Urothelium cell line (cell line): ENCODE measurements at places on chromosomes 11 and 22.

- no peak for DNase-seq
These were observed 79.5 kb upstream of the SPON1 start for GRCh38 chr11:13883042-13883441.

DNA sequence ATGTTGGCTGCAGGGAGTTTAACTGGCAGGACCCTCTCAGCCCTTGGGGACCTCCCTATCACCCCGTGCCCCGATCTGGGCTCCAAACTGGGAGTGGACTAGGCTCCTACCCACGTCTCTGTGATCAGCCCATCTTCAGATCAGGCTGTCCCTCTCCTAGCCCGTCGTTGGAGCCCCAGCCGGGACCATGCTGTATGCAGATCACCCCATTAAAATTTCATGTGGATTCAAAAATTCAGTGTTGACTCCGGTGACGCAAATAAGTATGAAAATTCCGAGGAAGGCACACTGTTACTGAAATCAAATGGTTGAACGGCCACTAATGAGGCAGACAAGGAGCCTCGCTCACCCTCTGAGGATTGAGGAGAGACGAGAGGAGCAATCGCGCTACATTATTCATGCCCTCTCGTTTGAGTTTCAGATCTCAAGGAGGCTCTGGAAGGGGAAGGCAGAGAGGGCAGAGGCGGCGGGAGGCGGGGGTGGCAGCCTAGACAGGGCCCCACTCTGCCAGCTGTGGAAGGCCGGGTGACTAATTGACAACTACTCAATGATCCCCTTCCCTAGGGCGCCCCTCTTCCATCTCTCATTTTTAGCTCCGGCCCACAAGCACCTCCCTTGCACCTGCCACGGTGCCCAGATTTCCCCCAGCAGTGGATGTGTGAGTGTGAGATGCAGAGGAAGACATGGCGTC, 255.4 kb downstream of the MIAT start:
- DNase-seq: no peak

DNA sequence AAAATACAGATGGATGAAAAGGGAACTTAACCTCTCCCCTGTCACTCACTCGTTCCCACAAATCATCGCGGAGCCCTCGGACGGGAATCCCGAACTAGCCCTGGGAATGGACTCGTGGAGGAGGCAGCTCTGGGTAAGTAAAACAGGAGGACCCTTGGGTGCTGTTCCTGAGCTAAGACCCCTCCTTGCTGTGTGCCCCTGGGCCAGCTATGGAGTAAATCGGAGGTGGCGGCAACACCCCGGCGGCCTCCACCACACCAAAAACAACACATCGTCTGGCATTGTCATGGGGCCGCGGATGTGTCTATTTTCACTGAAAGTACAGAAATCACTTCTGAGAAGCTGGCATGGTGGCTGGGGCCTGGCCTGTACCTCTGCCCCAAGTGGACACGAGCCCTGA, 12.1 kb downstream of the CPT1A start:
- no peak for DNase-seq

DNA sequence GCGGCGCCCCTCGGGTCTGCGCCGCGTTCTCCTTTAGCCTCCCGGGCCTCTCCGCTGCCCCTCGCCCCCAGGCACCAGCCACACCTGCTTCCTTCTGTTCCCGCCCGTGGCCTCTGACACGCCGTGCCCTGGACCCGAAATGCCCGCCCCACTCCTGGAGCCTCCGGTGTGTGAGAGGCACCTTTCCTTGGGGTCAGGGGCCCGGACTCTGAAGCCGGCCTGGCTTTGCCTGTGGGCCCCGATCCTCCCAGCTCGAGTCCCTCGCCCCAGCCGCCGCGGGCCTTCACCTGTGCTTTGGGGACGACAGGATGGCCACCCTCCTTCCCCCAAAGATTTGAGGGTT, 661 bp upstream of the CDPF1 start:
- DNase-seq: no peak

DNA sequence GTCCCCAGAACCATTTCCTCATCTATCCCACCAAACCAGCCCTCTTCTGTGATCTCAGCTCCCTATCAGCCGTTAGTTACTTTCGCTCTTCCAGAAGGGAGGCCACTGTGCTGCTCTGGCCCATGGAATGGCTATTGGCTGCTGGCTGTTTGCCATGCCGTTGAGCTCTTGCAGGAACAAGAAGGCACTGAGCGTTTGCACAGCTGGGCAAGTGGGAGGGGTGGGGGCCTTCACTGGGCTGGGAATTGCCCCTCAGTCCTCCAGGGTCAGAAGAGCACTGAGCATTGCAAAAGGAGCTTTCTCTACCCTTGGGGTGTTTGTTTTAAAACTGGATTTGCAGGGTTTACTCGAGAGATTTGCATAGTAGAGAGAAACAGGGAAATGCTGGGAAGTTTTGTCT, 129.0 kb upstream of the PARVA start:
- peak; percentile 29 for DNase-seq

DNA sequence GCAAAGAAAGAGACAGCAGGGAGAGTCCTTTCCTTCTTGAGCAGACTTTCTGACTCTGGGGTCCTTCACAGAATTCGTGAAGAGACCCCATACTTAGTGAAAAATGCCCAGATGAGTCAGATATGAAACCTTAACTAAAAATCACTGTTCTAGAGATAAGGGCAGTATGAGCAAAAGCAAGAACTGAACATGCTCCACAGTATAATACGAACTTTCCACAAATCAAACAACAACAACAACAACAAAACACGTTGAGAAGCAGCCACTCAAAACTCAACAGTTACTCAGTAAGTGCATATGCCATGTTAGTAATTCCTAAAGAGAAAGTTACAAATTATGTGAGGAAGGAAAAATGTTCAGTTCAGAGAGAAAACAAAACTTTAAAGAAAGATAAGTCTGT, 44.3 kb downstream of the PITPNB start:
- no peak for DNase-seq

GRCh38 chr11:4441515-4441914, 7.6 kb upstream of the OR52K2 start:
- no peak for DNase-seq

- no peak for DNase-seq
These were observed 118.2 kb downstream of the FAR1 start for GRCh38 chr11:13786688-13787087.

- no peak for DNase-seq
These were observed 256.1 kb upstream of the SYN3 start for GRCh38 chr22:33314316-33314715.

- no peak for DNase-seq
These were observed 20.6 kb upstream of the SYT7 start for GRCh38 chr11:61601512-61601911.

- peak; percentile 96 for DNase-seq
These were observed 344.7 kb downstream of the MN1 start for GRCh38 chr22:27456696-27457503.

DNA sequence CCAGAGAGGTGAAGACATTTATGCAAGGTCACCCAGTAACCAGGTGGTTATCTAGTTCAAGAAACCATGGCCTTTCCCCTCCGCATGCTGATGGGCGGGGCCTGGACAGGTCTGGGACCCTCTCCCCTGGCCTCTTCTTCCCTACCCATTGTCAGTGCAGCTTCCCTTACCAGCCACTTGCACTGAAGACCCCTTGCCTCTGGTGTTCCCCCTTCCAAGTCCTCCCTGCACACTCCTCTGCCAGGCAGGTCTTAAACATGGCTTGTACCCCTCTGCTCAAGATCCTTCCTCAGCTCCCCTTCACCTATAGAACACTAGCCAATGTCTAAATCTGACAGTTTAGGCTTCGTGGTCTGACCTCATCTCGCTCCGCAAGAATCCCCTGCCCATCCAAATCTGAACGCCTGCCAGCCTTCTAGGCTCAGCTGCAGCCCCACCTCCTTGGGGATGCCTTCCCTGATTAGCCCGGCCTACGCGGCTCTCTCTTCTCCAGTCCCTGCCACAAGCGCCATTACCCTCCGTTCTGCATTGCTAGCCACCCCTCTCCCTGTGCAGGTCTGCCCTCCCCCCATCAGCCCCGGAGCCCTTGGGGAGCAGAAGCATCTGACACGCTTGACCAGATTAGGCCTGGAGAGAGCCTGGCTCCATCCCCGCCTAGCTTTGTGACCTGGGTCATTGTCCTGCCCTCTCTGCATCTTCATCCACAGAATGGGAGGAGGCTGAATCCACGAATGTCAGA, 213.8 kb downstream of the DSCAML1 start:
- DNase-seq: no peak

- no peak for DNase-seq
These were observed 88.7 kb upstream of the TIMP3 start for GRCh38 chr22:32712644-32713355.

DNA sequence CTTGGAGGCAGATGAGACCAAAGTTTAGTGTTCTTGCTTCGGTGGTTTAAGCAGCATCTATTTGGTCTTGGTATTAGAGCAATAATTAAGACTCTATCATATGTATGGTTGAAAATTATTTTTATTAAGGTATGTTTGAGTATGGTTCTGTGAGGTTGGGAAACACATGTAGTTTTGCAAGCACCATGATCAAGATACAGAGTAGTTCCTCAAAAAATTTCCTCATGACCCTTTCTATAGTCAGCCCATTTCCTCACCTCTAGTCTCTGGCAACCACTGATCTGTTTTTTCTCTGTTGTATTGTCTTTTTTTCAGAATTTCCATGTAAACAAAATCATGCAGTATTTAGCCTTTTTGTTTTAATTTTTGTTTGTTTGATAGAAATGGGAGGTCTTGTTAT, 18.4 kb downstream of the MTMR3 start:
- DNase-seq: no peak

- DNase-seq: peak; percentile 11
These were observed 252.7 kb downstream of the TMEM135 start for GRCh38 chr11:87290304-87290922.

DNA sequence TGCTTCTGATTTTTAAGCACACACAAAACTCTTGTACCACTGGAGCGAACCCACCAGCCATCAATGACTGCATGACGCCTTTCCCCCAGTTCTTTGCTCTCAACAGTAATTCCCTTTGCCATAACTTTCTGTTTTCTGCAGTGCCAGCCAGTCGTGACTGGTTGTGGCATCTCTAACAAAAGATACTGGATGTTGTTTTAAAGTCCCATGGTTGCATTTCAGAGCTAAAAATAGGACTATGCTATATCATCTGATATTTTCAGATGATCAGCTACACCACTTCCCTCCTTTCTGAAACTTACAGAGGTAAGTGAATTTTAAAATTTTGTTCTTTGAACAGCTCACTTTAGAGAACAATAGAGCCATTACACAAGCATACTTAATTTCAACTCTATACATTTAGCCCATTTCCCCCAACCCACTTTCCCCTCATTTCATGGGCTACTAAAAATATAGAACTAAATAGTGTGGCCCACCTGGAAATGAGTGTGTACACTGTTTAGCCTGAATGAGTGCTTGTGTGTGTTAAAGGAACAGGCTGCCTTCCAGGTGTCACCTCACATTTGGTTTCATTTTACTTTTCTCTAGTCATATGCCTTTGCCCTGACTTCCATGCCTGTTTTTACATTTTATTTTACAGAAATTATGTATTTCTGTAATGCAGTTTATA, 136.9 kb upstream of the ZC3H12C start:
- no peak for DNase-seq

- no peak for DNase-seq
These were observed 117.4 kb upstream of the TMEM45B start for GRCh38 chr11:129698212-129698611.

DNA sequence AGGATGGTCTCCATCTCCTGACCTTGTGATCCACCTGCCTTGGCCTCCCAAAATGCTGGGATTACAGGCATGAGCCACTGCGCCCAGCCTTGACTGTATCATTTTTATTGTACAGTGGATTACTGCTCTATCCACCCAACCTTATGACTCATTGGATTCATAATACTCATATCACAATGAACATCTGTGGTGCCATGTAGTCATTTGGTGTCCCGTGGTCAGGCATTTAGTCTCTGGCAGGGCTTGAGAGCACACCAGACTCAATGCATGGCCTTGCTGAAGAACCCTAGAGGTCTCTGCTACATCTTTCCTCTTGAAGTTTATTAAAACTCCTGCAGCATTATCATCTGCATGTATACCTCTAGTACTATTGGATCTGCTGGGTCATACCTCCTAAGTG, 98.0 kb upstream of the LDLRAD3 start:
- DNase-seq: no peak

- no peak for DNase-seq
These were observed 55.4 kb downstream of the ELFN2 start for GRCh38 chr22:37371911-37372310.

GRCh38 chr11:107102692-107103477, 84.6 kb upstream of the GUCY1A2 start:
- no peak for DNase-seq

- DNase-seq: peak; percentile 9
These were observed 725.5 kb downstream of the METTL15 start for GRCh38 chr11:28833670-28834069.

DNA sequence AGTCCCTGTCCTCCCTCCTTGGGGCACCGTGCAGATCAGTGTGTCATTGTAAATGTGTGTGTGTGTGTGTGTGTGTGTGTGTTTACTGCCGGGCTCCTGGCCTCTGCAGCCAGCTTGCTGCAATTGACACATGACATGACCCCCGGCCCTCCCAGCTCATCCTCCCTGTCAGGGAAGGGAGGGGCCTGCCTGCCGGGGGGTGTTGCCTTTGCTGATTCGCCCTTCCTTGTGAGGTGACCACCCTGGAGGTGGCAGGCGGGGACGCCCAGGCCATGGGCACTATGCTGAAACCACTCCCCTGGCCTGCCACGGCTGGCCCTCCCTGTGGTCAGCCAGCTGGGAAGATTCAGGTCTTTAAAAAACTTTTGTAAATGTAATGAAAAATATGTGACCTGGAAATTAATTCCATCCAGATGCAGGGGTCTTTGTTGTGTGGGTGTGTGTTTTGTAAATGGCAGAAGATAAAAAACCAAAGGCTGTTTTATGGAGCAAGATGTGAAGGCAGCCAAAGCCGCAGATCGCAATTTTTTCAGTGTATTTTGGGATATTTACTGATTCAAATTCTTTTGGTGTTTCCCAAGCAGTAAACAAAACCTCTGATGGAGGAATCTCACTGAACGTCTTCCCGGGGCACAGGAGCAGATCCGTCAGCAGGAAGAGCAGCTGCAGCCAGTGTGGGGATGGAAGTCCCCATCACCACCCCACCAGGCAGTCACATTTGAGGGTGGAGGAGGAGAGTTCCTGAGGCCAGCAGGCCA, 23.2 kb downstream of the SHISAL1 start:
- DNase-seq: no peak

DNA sequence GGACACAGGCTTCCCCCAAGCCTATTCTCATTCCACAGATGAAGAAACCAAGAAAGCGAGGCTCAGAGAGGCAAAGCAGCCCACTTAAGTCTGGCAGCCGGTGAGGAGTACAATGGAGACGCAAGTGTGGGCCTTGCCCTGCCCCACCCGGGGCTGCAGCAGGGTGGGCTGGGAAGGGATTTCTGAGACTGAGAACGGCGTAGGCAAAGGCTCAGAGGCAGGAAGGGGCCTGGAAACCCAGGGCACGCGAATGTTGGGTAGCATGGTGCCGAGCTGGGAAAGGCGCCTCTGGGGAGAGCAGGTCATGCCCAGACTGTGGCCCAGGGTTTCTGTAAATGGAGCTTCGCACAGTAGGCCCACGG, 47.5 kb upstream of the SHISAL1 start:
- DNase-seq: no peak

- no peak for DNase-seq
These were observed 209.9 kb upstream of the NAV2 start for GRCh38 chr11:19502691-19503253.

- DNase-seq: no peak
These were observed 75.7 kb upstream of the MYO18B start for GRCh38 chr22:25666308-25666707.

- peak; percentile 36 for DNase-seq
These were observed 46.3 kb downstream of the TRAF6 start for GRCh38 chr11:36463781-36464180.

GRCh38 chr11:78170874-78171549, 17.4 kb downstream of the KCTD21 start:
- no peak for DNase-seq
